GM12891 (cell line): ENCODE measurements at places on chromosomes 3 and 15.

- DNase-seq, result no peak
These were observed 15.0 kb downstream of the CACNA2D3 start for GRCh38 chr3:54137311-54137710.

- no peak for DNase-seq
These were observed 422.7 kb upstream of the TPRG1 start for GRCh38 chr3:188749010-188749617.

DNA sequence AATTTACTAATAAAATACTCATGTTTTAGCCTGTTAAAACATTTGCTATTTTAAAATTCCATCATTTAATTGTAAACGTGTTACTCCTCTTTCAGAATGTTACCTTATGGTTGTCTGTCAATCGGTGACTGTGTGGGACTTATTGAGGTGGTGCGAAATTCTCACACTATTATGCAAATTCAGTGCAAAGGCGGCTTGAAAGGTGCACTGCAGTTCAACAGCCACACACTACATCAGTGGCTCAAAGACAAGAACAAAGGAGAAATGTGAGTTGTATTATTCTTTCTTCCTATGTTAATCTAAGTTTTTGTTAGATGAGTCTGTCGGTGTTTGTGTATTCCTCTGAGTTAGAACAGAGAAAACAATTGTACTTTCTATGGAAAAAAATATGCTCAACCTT, 21.7 kb downstream of the KCNMB3 start:
- DNase-seq, result no peak

DNA sequence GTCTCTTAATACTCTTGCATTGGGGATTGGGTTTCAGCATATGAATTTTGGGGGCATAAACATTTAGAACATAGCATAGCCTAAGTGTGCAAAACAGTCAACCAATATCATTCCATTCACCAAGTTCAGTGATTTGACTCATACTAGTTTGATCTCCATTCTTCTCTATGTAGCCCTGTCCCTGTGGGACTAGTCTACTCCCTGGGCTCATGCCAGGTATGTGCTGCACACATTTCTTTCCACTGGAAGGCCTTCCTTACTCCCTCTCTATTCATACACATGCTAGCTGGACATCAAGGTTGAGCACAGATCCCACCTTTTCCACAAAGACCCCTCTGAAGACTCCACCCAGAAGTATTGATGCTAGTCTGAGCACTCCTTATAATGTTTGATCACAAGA, 5.1 kb downstream of the ZDHHC23 start:
- DNase-seq, result no peak

GRCh38 chr3:139113993-139114375, 69.3 kb upstream of the PRR23C start:
- DNase-seq, result no peak

DNA sequence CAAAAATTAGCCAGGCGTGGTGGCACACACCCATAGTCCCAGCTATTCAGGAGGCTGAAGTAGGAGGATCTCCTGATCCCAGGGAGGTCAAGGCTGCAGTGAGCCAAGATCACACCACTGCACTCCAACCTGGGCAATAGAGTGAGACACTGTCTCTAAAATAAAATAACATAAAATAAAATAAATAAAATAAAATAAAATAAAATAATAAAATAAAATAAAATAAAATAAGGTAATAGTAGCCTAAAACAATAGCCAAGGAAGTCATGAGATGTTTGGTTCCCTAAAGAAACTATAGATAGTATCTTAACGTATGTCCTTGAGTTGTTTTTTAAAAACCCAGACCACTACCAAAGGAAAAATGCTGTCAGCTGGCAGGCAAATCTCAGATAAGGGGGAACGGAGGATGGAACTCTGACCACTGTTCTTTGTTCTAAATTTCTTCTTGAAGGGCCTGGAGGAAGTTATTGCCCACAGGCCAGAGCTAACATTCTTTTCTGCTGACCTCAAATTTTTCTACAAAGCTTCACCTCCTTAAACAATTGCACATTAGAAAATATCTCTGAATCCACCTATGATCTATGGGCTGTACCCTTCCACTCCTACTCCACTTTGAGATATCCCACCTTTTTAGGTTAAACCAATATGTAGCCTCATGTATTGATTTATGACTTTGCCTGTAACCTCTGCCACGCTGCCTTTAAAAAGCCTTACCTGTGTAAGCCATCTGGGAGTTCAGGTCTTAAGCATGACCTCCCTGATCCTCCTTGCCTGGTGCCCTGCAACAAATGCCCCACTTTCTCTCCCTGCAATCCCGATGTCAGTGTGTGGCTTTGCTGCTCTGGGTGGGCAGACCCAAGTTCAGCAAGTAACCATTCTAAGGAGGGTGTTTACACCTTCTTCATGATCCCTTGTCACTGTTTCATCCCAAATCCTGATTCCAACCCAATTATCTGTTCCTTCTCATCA, 126.2 kb upstream of the BHLHE40 start:
- DNase-seq, result no peak

DNA sequence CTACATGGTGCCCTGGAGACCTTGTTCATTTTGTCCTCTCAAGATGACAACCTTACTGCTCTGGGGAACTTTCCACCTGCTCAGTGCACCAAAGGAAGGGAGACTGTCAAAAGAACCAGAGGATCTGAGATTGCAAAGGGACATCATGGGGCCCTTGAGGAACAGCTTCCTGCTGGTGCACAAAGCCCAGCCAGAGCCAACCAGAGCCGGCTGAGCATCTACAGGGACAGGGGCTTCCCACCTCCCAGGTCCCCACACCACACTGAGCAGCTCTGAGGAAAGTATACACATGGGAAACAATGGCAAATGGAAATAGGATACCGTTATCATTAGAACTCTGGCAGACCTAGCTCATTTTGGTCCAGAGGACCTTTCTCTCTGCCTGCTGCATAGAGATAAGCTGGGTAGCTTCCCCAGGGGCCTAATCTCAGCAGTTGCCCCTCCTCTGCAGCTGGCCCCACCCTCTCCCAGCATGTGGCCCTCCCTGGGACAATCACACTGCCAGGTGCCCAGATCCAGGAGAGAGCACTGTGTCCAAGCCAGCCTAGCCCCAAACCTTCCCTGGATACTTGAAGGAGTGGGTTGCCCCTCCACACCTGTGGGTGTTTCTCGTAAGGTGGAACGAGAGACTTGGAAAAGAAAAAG, 123.4 kb upstream of the PRR20G start:
- no peak for DNase-seq

GRCh38 chr3:27575499-27575898, 91.3 kb upstream of the SLC4A7 start:
- no peak for DNase-seq

- no peak for DNase-seq
These were observed 67.8 kb downstream of the FMN1 start for GRCh38 chr15:33126559-33127290.

DNA sequence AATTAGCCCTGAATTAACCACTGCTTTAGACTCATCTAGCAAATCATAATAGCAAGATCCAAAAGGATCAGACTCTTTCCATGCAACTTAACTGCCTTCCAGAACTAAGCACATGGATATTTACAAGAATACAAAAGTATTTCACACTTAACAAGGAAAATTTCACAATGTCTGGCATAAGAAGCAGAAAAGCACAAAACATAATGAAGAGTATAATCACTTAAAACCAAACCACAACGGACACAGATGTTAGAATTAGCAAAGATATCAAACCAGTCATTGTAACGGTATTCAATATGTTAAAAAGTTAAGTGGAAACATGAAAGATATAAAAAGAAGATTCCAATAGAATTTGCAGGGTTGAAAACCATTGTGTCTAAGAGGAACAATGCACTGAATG, 51.5 kb upstream of the COL6A6 start:
- DNase-seq, result no peak

GRCh38 chr3:114839476-114839875, 307.6 kb downstream of the ZBTB20 start:
- DNase-seq, result no peak

- no peak for DNase-seq
These were observed 11.4 kb upstream of the RAB11A start for GRCh38 chr15:65857718-65858402.

DNA sequence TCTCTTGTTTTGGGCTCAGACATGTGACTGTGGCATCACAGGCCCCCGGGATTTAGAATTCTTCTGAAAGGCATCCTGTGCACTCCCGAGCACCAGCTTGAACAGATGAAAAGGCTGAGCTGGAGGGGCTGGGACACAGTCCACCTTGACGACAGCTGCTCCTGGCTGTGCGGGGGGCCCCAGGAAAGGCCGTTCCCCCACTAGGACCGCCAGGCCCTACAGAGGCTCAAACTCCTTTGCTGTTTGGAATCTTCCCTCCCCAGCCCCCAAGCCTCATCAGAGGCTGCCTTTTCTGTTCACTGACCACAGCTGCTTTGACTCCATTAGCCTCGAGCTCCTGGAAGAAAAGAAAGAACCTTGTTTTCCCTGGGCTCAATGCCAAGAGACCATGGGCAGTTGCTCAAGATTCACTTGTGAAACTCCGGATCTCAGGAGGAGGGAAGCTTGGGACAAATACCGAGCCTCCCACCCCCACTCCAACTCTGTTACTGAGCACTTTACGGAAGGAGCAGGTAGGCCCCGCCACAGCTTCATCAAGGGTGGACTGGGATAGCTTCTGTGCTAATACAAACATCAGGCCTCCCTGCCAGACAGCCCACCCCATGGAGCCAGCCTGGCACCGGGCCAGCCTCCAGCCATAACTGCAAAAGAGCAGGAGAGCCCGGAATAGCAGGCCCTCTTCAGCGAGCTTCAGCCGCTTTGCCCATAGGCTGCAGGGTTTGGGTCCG, 15.7 kb downstream of the CIDEC start:
- DNase-seq, result no peak

DNA sequence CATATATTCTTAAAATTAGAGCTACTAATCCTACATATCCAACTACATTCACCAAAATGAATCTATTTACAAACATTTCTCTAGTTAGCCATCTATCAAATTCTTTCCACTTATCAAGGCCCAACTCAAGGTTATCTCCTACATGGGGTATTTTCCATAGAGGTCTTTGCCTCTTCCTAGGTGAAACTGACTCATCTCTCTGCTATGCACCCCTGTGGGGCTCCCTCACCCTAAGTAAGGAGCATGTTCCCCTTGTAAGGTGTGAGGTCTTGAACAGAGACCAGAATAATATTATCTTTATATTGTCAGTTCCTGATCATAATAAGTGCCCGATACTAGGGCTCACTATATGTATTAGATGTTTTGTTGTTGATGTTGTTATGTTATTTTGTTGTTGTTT, 74.6 kb upstream of the TSC22D2 start:
- DNase-seq, result no peak

GRCh38 chr15:91263632-91264531, 163.8 kb downstream of the SV2B start:
- DNase-seq, result no peak

DNA sequence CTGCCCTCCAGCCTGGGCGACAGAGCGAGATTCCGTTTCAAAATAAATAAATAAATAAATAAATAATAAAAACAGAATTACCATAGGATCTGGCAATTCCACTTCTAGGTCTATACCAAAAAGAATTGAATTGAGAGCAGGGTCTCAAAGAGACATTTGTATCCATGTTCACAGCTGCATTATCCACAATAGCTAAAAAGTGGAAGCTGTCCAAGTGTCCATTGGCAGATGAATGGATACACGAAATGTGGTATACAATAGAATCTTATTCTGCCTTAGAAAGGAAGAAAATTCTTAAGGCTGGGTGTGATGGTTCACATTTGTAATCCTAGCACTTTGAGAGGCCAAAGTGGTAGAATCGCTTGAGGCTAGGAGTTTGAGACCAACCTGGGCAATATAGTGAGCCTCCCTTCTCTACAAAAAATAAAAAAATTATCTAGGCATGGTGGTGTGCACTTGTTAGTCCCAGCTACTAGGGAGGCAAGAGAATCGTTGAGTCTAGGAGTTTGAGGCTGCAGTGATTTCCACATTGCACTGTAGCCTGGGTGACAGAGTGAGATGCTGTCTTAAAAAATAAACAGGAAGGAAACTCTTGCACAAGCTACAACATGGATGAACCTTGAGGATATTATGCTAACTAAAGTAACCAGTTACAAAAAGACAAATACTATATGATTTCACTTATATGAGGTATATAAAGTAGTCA, 24.2 kb downstream of the PFKFB4 start:
- DNase-seq, result no peak

GRCh38 chr15:47506329-47507100, 210.8 kb upstream of the SEMA6D start:
- no peak for DNase-seq

DNA sequence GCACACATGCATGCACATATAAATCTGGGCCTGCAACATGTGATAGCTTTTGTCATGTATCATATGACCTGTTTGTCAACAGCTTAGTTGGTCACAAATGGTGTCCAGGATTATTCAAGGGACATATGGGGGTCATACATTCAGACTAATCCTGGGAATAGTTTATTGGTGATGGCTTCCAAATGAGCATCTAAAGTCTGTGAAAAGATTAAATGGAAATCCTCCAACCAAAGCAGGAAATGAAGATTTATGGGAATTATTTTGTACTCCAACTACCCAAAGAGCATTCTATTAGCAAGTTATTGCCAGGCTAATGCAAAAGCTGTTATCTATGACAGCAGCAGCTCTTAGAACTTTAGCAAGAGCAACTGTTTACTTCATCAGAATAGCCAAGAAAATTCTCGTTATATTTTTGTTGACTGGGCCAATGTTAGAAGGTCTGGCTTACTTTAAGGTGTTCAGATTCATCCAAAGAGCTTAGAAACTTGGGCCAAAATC, 7.1 kb downstream of the FSTL1 start:
- DNase-seq, result no peak

DNA sequence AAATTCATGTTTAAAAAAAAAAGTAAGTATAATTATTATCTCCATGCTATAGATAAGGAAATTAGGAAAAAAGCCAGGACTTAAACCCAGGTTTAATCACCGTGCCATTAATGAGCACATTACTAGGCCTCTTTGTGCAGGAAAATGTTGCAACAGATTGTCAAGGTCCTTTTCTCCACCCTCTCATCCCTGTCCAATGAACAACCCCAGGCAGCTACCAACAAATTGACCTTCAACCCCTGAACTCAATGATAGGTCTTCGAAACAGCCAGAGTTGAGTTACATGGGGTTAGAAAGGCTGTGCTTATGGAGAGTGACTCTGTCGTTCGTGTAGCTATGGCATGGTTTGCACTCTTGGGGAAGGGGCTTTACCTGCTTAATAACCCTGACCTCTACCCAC, 84.2 kb upstream of the CTNNB1 start:
- DNase-seq, result no peak
